ENCODE measurements at places on chromosomes 7 and 10. TPM values are rescaled to one million over a fixed set of nuclear protein-coding genes. Genes with fewer than 3 reads are reported as not detected.

Gene LIPK
- not detected for total RNA-seq

Gene HIF1AN
- 4.7 TPM for total RNA-seq

Gene CLDN4
- 0.21 TPM for total RNA-seq

Gene LAMB4
- not detected for total RNA-seq

GRCh38 chr7:54426406-54426805 is 115.8 kb upstream of the VSTM2A start:
- DNase-seq: no peak
- no peaks in the 10 kb centered on the region for H3K27me3 ChIP-seq
- no peaks in the 10 kb centered on the region for H3K36me3 ChIP-seq
- H3K4me1 ChIP-seq: no peaks in the 10 kb centered on the region
- no peak overlapping the region for H3K27ac ChIP-seq

Gene CD36
- 302 TPM for total RNA-seq

Gene SEMA4G
- total RNA-seq: 2.1 TPM

DNA sequence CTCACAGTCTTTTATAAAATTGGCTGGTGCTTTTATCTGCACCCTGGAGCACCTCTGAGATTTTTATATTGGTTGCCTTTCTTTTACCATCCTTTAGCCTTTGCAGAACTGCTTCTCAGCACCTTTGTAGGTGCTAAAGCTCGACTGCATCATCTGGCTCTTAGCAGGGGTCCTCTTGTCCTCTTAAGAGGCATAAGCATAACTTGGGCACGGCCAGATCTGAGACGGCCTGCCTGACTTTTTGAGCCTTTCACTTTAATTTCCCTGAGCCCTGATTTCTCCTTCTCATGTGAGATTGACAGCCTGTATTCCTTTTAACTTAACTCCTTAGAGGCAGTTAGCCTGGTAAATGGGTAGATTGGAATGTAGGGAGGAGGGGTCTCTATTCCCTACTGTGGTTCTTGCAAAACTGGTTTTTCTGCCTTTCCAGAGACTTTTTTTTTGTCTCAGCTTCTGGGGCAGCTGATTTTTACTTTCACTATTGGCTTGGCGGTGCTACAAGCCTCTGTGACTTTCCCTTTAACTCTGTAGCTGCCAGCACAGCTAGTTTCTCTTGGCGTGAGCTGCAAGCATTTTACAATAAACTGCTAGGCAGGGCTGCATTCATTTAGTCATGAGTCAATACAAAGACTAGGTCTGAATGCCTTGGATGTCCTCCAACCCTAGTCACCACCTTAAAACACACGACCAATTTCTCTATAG is 24.0 kb downstream of the ZPBP start:
- H3K27ac ChIP-seq: peak overlapping the region; percentile 48
- H3K27me3 ChIP-seq: no peaks in the 10 kb centered on the region
- DNase-seq: no peak
- peaks cover 10% of the 10 kb centered on the region for H3K4me1 ChIP-seq
- peak overlapping the region; percentile 69 for H3K4me3 ChIP-seq

- no peak overlapping the region for H3K4me3 ChIP-seq
- no peaks in the 10 kb centered on the region for H3K4me1 ChIP-seq
- no peak overlapping the region for H3K27ac ChIP-seq
- DNase-seq: no peak
Observed at GRCh38 chr10:29142516-29143314, 146.2 kb upstream of the LYZL1 start.

DNA sequence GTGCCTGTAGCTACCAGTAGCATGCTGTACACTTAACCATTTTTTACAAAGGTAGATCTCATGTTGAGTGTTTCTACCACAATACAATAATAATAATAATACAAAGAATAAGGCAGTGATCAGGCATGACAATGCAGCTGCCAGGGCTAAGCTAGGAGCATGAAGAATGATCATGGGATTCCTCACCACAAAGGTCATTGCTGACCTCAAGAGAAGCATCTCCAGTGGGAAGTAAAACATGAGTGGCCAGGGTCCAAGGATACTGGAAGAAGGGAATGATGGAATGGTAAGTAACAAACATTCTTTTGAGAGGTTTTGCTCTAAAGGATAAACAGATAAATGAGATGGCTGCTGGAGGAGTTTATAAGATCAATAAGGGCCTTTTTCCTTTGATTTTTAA is 591.1 kb downstream of the TNS3 start:
- H3K4me3 ChIP-seq: no peak overlapping the region
- no peak for DNase-seq
- no peaks in the 10 kb centered on the region for H3K4me1 ChIP-seq

Gene GPR158
- total RNA-seq: not detected

DNA sequence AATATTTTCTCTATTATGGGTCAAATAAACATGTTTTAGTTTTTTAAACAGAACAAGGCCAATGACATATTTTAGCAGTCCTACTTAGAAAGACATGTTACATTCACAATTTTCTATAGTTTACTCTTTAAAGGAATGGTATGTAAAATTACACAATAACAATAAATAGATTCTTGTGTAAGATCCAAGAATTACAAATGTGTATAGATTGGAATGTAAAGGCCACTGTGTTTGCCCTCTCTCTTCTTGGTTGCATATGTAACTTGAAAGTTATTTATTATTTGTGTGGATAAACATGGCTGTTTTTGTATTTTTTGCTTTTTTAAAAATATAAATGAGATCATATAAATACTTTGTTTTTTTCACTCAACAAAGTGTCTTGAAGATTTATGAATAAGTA is 979.3 kb upstream of the CELF2 start:
- H3K27me3 ChIP-seq: no peaks in the 10 kb centered on the region
- H3K4me1 ChIP-seq: no peaks in the 10 kb centered on the region
- H3K4me3 ChIP-seq: no peak overlapping the region
- H3K36me3 ChIP-seq: no peaks in the 10 kb centered on the region
- H3K27ac ChIP-seq: no peak overlapping the region
- DNase-seq: no peak

Gene EFCAB10
- total RNA-seq: not detected

DNA sequence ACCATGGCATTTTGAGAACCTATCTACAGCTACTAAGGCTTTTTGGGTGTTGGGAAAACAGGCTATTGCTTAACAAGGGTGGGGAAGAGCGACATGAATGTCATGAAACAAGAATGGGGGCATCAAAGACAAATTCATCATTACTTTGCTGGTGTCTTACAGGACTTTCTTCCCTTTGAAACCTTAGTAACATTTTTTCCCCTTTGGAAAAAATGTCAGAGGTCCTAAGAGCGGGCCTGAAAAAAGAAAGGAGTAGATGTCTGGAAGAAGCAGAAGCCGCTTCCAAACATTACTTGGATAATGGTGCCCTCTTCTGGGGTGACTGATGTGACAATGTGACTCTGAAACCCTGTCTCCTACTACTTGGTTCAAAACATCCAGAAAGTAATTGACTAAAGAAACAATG is 3.8 kb upstream of the DDX50 start:
- no peak for DNase-seq
- no peaks in the 10 kb centered on the region for H3K27me3 ChIP-seq
- H3K36me3 ChIP-seq: no peaks in the 10 kb centered on the region
- no peaks in the 10 kb centered on the region for H3K4me1 ChIP-seq

DNA sequence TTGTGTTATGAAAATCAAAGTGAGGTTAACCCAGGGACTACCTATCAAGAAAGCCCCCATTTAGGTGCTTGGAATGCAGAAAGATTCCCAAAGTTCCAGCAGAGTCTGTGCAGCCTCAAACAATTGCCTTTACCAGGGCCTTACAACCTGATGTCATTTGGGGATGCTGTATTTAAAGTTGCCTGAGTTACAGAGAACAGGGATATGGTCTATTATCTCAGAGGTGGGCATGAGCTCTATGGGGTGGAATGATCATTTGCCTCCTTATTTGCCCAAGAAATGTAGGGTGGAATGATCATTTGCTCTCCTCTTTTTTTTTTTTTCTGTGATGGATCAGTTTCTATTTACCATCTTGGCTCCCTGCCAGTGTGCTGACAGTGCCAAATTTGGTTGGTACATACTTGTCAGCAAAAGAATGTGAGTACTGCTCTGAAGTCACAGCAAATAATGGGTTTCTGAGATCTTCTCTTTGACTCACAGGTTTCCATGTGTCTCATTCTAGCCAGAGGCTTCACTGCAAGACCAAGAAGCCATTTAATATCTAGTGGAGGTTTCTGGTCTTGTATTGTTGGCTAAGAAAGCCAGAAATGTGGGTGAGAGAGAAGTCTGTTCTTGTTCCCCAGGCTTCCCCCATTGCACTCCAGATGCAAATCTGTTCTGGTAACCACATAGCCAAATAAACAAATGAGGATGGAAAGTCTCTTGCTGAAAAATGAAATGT is 45.5 kb upstream of the ZNRF2 start:
- no peaks in the 10 kb centered on the region for H3K27me3 ChIP-seq
- H3K4me1 ChIP-seq: no peaks in the 10 kb centered on the region
- H3K27ac ChIP-seq: no peak overlapping the region
- no peaks in the 10 kb centered on the region for H3K36me3 ChIP-seq
- no peak for DNase-seq
